Activated naive CD4-positive, alpha-beta T cell treated with anti-CD3 and anti-CD28 coated beads, Interleukin-2, amount 50 U/mL, for 72 hours (primary cell): ENCODE measurements at places on chromosomes 6 and 20. TPM values are rescaled to one million over a fixed set of nuclear protein-coding genes. Genes with fewer than 3 reads are reported as not detected.

BCL2L1 gene
- 86.6 TPM for total RNA-seq

RIMS1 gene
- total RNA-seq, result not detected

SLC24A3 gene
- total RNA-seq, result not detected

SESN1 gene
- 10.3 TPM for total RNA-seq

PRL gene
- not detected for total RNA-seq

HUS1B gene
- 1.9 TPM for total RNA-seq

PTP4A1 gene
- total RNA-seq, result 77.0 TPM

PRSS16 gene
- 1.3 TPM for total RNA-seq

NOTCH4 gene
- 0.64 TPM for total RNA-seq

KIF3B gene
- total RNA-seq, result 21.9 TPM

SLC22A1 gene
- total RNA-seq, result 1.2 TPM

ZFP57 gene
- total RNA-seq, result 5.9 TPM

RAMACL gene
- total RNA-seq, result 0.52 TPM

PLCB4 gene
- not detected for total RNA-seq

SRMS gene
- not detected for total RNA-seq

PCMTD2 gene
- total RNA-seq, result 25.3 TPM

CCND3 gene
- 723 TPM for total RNA-seq

TRIM15 gene
- not detected for total RNA-seq

OOEP gene
- not detected for total RNA-seq

SLC32A1 gene
- total RNA-seq, result not detected

PRICKLE4 gene
- 0.60 TPM for total RNA-seq

TUBB2B gene
- not detected for total RNA-seq

AKAP7 gene
- total RNA-seq, result 6.3 TPM

KCNK16 gene
- not detected for total RNA-seq

DSP gene
- total RNA-seq, result 0.14 TPM

RRAGD gene
- 20.5 TPM for total RNA-seq

SGK2 gene
- total RNA-seq, result 0.59 TPM

PNPLA1 gene
- not detected for total RNA-seq

HLA-DMA gene
- total RNA-seq, result 33.5 TPM

TBC1D32 gene
- 12.6 TPM for total RNA-seq

PCMT1 gene
- total RNA-seq, result 70.7 TPM
